ENCODE measurements at places on chromosomes 5 and 9. TPM values are rescaled to one million over a fixed set of nuclear protein-coding genes. Genes with fewer than 3 reads are reported as not detected.
A peak's percentile ranks its signal among the peaks of the same experiment; 100 is the strongest.

Gene C5orf58
- polyA plus RNA-seq: not detected

DNA sequence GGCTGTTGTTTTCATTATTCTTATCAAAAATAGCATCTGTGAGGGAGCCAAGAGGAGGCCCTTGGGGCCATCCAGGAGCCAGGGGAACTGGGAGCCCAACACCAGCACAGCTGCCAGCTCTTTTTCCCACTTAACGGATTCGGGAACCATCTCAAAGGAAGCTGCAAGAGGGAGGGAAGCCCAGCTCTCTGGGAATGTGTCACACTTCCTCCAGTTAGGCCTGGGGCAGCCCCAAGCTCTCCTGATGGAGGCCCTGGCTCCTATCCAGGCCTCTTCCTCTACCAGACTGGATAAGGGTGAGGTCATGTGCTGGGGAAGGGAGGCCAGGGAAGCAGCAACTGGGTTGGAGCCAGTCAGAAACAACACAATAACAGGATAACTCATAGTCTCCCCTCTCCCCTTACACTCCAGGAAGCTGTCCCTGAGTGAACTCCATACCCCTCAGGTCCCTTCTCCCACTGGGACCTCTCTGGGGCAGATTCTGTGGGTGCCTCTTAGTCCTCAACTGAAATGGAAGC, 12.7 kb downstream of the CSF2 start:
- peak; percentile 90 for DNase-seq

Gene ANXA1
- 712 TPM for polyA plus RNA-seq

GRCh38 chr5:136731241-136731900, 366.0 kb upstream of the TRPC7 start:
- DNase-seq: no peak

Gene PRUNE2
- polyA plus RNA-seq: 0.67 TPM

DNA sequence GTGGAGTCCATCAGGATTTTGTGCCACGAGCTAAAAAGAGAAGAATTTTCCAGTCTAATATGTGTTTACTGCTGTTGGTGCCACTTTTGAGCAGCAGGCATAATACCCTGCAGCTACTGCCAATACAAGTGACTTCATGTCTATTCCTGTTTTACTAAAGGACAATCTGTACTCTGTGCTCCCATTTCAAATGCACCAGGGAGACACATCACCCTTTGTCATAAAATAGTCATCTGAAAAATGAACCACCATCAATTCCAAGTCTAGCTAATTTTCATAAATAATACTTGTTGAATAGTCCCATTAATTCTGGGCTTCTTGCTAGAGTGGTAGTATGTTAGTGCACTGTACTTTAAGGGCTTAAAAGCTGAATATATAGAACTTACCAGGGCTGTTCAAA, 8.9 kb upstream of the PKD2L2 start:
- DNase-seq: peak; percentile 40
